AG10803 (cell line): ENCODE measurements at places on chromosomes 11 and 22.
A peak's percentile ranks its signal among the peaks of the same experiment; 100 is the strongest.

- no peak for DNase-seq
Measured at GRCh38 chr11:16909359-16910035, 104.7 kb downstream of the PLEKHA7 start.

- no peak for DNase-seq
Measured at GRCh38 chr11:32643526-32643925, 59.9 kb downstream of the EIF3M start.

- DNase-seq, result no peak
Measured at GRCh38 chr11:83692675-83693074, 406.5 kb upstream of the CCDC90B start.

- no peak for DNase-seq
Measured at GRCh38 chr11:61959114-61959513, 8.3 kb downstream of the FTH1 start.

- DNase-seq, result peak; percentile 77
Measured at GRCh38 chr11:69642913-69643632, 2.1 kb downstream of the CCND1 start.

DNA sequence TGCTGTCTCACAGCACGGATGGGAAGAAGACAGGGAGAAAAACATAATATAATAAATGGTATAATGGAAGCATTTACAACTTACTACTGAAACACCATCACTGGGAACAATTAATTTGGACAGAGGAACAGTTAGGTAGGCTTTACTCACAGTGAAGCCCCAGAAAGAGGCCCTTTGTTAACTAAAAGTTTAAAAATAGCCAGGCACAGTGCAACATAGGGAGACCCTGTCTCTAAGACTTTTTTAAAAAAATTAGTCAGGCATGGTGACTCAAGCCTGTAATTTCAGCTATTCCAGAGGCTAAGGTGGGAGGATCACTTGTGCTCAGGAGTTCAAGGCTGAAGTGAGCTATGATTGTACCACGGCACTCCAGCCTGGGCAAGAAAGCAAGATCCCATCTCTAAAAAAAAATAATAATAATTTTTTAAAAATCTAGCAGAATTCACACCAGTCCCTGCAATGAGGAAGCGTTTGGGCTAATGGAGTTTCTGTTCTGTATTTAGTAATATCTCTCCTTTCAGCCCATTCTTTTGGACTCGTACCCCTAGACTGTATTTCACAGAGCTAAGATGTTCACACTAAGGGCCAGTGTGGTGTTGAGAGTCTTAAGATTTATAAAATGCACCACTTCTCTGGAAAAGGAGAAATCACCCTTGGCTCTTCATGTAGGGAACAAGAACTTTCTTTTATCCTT, 275.5 kb downstream of the SOX6 start:
- DNase-seq, result no peak

DNA sequence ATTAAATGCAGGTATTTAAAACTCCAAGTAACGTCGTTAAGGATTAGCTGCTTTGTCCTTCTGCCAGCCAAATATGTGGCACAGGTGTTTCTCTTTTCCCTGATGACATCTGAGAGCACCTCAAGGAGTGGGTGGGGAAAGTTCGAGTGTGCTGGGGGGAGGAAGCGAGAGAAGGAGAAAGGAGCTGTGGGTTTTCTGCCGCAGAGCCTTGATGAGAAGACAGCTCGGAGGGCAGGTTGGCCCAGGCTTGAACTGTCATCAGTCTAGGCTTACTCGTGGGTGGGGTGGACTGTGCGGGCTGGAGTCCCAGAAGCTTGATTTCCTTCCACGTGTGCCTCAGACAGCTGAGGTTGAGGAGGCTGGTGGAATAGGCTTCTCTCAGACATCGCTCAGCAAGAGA, 15.2 kb upstream of the SORL1-AS1 start:
- no peak for DNase-seq

DNA sequence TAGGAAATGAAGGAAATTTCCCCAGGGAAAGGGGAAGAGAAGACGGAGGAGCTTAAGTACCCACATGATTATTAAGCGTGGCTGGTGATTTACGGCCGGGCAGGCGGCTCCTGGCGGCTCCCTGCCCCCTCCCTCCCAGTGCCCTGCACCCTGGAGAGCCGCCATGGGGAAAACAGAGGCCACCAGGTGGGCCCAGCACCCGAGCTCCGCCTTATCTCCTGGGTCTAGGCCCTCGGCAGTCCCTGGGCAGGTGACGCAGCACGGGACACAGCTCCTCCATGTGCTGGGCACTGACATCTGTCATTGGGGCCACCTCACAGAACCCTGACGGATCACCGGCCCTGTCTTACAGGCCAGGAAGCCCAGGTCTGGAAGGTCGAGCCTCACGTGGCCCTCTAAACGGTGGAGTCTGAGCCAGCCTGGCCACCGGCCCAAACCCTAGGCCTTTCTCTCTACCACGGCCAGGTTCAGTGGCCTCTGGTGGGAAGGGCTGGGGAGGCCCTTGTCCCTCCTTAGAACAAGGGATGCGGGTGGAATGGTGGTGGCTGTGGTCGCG, 60.2 kb upstream of the PPARA start:
- DNase-seq, result no peak

GRCh38 chr11:117900121-117900648, 23.7 kb upstream of the FXYD6 start:
- no peak for DNase-seq

- no peak for DNase-seq
Measured at GRCh38 chr11:13891911-13892310, 70.6 kb upstream of the SPON1 start.

- no peak for DNase-seq
Measured at GRCh38 chr11:126978911-126979310, 21.7 kb downstream of the KIRREL3 start.

DNA sequence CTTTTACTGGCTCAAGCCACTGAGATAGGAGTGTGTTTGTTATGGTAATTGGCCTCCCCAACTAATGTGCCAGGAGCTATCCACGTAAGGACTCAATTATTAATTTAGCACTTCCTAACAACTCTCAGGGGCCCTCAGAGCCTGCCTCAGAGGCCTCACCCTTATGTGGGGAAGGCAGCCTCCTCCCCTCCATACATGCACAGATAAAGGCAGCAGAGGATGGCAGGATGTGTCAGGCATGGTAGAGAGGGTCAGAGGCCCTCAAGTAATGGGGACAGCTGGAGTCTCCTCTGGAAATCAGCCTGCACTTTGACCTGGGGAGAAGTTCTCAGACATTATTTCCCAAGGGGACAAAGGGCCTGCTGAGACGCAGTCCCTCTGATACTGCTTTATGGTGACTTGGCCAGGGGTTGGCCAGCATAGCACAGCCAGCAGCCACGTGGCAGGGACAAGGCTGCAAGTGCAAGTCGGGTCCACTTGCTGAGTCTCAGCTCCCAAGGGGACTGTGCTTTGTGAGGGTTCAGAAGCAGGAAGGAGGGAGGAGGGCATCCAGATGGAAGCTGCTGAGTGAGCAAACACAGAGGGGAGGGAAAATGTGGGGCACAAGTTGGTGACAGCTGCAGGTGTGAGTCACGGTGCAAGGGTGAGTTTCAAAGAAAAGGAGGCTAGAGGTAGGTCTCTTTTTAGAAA, 17.0 kb downstream of the MOGAT2 start:
- no peak for DNase-seq

DNA sequence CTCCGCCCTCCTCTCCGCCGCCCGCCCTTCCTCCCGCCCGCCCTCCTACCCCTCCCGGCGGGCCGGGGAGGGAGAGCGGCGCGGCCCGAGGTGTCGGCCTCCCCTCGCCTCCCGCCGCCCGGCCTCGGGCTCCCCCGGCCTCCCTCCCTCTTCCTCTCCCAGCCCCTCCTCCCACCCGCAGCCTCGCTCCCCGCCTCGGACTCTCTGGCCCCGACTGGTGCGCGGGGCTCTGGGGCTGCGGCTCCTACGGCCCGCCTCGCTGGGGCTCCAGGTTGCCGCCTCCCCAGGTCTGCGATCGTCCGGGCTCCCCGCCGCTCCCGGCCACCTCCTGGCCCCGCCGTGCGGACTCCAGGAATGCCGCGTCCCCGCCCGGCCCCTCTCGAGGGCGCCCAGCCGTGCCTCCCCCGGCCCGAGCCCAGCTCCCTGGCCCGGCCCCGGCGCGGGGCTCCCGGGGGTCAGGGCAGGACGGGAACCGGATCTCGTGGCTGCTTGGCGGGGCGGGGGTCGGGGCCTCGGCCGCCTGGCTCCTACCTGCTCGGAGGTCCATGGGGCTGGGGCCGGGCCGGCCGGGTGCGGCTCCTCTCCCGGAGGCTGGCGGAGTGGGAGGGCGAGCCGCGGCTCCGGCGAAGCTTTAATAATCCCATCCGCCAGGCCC, at the start of gene CLCF1:
TSS of gene CLCF1 (minus strand) at position 606 of the 655 bp plus-strand sequence. CDS start at position 547, 59 bp downstream.
- DNase-seq, result peak; percentile 68

- DNase-seq, result peak; percentile 30
Measured at GRCh38 chr22:24148266-24149197, 32.8 kb upstream of the SUSD2 start.

DNA sequence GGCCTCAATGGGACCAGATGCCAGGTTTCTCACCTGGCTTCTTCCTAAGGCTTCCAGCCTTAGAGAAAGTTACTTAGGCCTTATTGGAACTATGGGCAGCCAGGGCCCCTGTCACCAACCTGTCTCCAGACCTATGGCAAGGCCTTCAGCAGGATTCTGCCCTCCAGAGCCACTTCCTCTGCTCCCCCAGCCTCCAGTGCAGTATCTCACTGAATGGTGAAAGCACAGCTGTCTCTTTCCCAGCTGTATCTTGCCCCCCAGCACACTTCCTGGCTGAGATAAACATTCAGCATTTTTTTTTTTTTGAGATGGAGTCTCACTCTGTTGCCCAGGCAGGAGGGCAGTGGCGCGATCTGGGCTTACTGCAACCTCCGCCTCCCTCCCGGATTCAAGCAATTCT, 1.5 kb downstream of the SLC2A11 start:
- no peak for DNase-seq

- no peak for DNase-seq
Measured at GRCh38 chr11:129593098-129593497, 217.4 kb downstream of the BARX2 start.

- no peak for DNase-seq
Measured at GRCh38 chr11:8017071-8017470, 29.9 kb downstream of the EIF3F start.

GRCh38 chr11:125264100-125265022, 99.8 kb downstream of the PKNOX2 start:
- DNase-seq, result no peak

- no peak for DNase-seq
Measured at GRCh38 chr11:86873573-86874083, 73.3 kb downstream of the PRSS23 start.

DNA sequence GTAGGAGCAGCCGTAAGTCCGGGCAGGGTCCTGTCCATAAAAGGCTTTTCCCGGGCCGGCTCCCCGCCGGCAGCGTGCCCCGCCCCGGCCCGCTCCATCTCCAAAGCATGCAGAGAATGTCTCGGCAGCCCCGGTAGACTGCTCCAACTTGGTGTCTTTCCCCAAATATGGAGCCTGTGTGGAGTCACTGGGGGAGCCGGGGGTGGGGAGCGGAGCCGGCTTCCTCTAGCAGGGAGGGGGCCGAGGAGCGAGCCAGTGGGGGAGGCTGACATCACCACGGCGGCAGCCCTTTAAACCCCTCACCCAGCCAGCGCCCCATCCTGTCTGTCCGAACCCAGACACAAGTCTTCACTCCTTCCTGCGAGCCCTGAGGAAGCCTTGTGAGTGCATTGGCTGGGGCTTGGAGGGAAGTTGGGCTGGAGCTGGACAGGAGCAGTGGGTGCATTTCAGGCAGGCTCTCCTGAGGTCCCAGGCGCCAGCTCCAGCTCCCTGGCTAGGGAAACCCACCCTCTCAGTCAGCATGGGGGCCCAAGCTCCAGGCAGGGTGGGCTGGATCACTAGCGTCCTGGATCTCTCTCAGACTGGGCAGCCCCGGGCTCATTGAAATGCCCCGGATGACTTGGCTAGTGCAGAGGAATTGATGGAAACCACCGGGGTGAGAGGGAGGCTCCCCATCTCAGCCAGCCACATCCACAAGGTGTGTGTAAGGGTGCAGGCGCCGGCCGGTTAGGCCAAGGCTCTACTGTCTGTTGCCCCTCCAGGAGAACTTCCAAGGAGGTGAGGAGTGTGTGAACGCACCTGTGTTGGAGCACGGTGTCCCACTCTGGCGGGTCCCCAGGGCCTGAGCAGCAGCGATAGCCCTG, at the start of gene TAGLN:
TSS of gene TAGLN (plus strand) at position 318 of the 863 bp plus-strand sequence. CDS start 3,644 bp downstream, outside the sequence.
- DNase-seq, result peak; percentile 95

- peak; percentile 68 for DNase-seq
Measured at GRCh38 chr22:47333625-47334024, 571.2 kb downstream of the TBC1D22A start.

- DNase-seq, result no peak
Measured at GRCh38 chr11:10400856-10401255, 54.2 kb upstream of the AMPD3 start.

GRCh38 chr11:134504146-134504905, 92.3 kb upstream of the B3GAT1 start:
- DNase-seq, result no peak

DNA sequence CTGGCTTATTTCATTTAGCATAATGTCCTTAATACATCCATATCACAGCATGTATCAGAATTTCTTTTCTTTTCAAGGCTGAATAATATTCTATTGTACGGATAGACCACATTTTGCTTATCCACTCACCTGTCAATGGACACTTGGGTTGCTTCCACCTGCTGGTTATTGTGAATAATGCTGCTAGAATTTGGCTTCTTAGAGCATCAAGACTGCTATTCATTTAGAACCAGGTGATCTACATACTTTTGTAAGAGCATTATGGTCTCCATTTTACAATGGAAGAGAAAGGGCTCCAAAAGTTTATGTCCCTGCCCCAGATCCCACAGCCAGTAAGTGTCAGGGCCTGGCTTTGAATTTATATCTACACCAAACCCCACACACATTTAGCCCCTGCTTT, 100.7 kb upstream of the CD82 start:
- DNase-seq, result no peak

GRCh38 chr22:34588871-34589545, 476.9 kb upstream of the ISX start:
- DNase-seq, result no peak

GRCh38 chr22:45263463-45264269, 21.1 kb upstream of the UPK3A start:
- peak; percentile 87 for DNase-seq

DNA sequence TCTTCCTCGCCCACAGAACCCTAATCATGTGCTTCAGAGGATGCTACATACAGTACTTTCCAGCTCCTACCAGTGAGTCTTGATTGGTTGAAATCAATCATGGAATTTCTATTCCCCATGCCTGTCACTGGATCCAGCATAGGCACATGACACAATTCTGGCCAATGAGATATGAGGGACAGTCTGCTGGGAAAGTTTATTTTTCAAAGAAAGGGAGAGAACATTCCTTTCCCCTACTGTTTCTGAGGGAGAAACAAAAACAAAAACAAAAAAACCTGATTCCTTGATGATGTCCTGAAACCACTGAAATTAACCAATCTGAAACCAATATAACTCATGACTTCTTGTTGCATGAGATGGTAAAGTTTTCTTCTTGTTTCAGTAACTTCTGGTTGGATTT, 3.3 kb upstream of the RCN1 start:
- DNase-seq, result peak; percentile 75

- no peak for DNase-seq
Measured at GRCh38 chr11:46332568-46333393, 14.5 kb upstream of the DGKZ start.

DNA sequence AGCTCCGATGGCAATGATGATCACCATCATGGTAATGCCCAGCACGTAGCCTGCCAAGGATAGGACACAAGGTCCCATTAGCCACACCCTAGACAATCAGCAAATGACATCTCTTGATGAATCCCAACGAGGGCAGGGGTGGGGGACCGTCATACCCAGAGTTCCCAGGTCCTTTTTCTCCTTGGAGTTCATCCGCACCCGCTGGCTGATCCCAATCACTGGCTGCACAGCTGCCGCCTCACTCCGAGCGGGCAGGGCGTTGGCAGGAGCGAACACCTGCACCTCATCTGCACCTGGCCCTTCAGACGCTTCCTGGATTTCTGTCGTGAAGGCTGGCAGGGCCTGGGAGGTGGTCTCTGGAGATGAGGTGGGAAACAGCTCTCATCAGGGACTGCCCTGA, 2.9 kb downstream of the PIK3IP1 start:
- DNase-seq, result no peak
